ENCODE measurements at places on chromosomes 7 and 10. TPM values are rescaled to one million over a fixed set of nuclear protein-coding genes. Genes with fewer than 3 reads are reported as not detected.

Gene TAS2R4
- 0.56 TPM for total RNA-seq

Gene NIPSNAP2
- 30.9 TPM for total RNA-seq

Gene CDHR1
- 29.0 TPM for total RNA-seq

Gene AKR1D1
- not detected for total RNA-seq

Gene BTBD16
- total RNA-seq, result 0.16 TPM

Gene PRSS58
- total RNA-seq, result not detected

Gene WEE2
- total RNA-seq, result not detected

Gene HOGA1
- 1.7 TPM for total RNA-seq

Gene HELLS
- 23.0 TPM for total RNA-seq

Gene ATRNL1
- 1.3 TPM for total RNA-seq

Gene TMEM139
- total RNA-seq, result 0.44 TPM

Gene NDUFB2
- total RNA-seq, result 181 TPM

Gene ASAH2B
- total RNA-seq, result 2.7 TPM

Gene FAS
- total RNA-seq, result 12.2 TPM

Gene SPDYE2
- total RNA-seq, result not detected

Gene PRR15
- total RNA-seq, result 0.92 TPM

Gene PDAP1
- total RNA-seq, result 94.4 TPM

Gene IL6
- not detected for total RNA-seq

Gene COL17A1
- total RNA-seq, result 204 TPM

Gene UBTD1
- 5.1 TPM for total RNA-seq

Gene GIMAP2
- 1.1 TPM for total RNA-seq
